Activated CD4-positive, alpha-beta T cell treated with anti-CD3 and anti-CD28 coated beads for 24 hours (primary cell): ENCODE measurements at places on chromosomes 16 and 17.

DNA sequence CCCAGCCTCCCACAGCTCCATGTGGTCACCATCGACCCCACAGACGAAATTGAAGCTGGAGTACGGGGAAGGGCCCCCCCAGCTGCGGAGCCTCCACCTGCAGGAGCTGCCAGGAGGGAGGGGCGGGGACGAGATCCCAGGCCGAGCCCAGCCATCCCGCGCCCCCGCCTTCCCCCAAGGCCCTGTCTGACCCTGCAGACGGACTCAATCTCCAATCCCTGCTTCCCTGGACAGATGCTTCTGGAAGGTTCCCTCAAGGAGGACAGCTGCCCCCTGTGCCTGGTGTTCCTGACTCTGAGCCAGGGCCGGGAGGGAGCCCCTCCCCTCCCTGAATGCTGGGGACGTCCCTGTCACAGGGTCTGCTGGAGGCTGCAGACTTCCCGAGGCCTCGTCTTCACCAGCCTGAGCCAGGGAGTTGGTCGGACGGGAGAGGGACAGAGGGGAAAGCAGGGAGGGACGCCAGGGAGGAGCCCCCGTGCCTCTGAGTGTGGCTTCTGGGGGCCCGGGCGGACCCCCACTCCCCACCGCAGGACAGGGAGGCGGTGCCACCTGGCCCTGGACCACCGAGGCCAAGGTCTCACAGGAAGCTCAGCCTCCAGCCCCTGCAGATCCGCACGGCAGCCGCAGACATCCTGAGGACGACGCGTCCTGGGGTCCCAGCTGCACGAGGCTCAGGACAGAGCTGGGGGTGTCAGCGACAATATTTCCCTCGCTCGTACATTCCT lies 21.3 kb upstream of the C1QTNF8 start:
- no peak for DNase-seq

DNA sequence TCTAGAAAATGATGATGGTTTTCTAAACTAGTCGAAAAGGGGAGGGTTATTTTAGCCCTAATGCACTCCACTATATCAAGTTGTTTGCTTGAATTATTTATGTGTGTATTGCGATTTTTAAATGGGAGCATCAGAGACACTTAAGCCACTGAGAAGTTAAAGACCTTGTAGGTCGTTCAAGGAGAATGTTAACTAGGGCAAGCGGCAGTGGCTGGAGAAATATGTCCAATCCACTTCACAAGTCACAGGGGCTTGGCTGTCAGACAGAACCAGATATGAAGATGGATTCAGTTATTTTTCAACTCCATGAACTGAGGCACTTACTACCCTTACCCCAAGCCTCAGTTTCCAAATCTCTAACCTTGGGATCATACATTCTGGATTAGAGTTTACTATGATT lies 702.0 kb downstream of the CDH11 start:
- DNase-seq, result no peak

DNA sequence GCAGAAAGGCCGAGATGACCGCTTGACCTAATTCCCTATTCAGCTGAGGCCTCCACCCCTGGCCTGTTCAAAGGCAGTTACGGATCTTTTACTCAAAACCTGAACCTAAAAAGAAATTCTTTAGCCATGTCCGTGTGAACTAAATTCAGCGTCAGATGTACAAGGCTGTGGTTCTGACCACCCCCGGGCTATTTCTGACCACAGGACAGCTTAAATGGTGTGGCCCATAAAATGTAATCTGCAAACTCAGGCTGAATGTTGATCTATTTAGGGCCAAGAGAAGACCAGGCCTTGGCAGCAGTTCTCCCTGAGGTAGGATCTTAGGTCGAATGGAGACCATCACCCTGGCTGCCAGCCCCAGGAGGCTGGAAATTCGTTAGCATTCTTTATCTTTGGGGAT lies 485.5 kb downstream of the WWOX start:
- DNase-seq, result no peak

GRCh38 chr17:77770331-77771105 lies 188.0 kb upstream of the TNRC6C start:
- no peak for DNase-seq

- no peak for DNase-seq
Observed at GRCh38 chr17:47949946-47950345, 7.7 kb downstream of the PRR15L start.

GRCh38 chr17:45290269-45290765 lies 26.5 kb downstream of the MAP3K14 start:
- no peak for DNase-seq

DNA sequence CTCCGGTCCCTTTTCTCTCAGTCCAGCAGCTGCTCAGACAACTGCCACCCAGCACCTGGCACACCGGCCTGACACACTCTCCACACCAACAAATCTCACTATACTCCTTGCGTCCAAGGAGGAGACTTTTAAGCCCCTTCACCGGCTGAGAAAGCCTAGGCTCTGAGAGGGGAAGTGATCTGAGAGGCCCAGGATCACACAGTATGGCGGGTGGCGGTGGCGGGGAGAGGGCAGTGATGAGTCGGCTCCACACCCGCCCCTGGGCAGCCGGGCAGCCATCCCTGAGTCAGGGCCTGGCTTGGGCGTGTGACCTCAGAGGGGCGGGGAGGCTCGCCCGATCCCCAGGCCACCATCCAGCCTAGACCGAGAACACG lies 569 bp downstream of the FLII start:
- peak; percentile 28 for DNase-seq

DNA sequence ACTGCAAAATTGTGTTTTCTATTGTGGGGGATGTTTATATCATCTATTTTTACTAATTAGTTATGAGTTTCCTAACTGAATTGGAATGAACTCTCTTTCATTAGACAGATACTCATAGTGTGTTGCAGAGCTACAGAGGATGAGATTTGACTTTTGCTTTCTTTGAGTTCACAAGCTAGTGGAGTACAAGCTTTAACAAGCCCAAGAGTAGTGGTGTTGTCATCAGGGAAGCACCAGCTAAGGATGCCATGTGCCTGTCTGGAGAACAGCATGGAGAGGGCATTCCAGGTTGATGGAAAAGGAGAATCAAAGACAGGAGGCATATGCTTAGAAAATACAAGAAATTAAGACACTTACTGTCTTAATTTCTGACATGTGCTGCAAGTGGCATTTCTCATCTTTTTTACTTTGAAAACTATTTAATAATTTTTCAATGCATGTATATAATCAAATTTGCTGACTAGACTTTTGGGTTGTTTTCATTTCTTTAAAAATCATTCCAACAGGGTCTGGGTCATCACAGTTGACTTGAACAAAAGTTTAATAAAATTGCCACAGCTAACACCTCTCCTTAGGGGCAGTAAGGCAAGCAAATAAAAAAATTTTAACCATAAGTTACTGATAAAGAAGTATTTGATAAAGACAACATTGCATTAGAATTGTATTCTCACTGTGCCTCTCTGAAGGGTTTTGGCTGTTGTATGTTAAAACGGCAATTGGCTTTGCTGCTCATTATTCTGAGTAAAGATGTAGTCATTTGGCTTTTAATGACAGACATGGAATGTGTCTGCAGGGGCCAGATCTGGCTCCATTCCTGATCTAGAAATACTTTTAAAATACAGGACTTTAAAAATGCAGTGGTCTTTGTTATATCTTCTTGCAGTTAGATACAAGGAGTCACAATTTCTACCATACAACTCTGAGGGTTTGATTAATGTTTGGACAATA lies 323.7 kb upstream of the CDH11 start:
- DNase-seq, result no peak

DNA sequence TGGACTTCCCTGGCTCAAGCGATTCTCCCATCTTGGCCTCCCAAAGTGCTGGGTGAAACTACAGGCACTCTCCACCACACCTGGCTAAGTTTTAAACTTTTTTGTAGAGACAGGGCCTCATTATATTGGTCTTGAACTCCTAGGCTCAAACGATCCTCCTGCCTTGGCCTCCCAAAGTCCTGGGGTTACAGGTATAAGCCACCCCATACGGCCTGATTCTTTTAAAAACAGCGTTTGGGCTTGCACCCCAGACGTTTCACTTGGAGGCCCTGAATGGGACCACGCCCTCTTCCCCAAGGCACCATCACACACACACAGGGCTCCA lies 29.4 kb upstream of the GINS2 start:
- DNase-seq, result no peak

DNA sequence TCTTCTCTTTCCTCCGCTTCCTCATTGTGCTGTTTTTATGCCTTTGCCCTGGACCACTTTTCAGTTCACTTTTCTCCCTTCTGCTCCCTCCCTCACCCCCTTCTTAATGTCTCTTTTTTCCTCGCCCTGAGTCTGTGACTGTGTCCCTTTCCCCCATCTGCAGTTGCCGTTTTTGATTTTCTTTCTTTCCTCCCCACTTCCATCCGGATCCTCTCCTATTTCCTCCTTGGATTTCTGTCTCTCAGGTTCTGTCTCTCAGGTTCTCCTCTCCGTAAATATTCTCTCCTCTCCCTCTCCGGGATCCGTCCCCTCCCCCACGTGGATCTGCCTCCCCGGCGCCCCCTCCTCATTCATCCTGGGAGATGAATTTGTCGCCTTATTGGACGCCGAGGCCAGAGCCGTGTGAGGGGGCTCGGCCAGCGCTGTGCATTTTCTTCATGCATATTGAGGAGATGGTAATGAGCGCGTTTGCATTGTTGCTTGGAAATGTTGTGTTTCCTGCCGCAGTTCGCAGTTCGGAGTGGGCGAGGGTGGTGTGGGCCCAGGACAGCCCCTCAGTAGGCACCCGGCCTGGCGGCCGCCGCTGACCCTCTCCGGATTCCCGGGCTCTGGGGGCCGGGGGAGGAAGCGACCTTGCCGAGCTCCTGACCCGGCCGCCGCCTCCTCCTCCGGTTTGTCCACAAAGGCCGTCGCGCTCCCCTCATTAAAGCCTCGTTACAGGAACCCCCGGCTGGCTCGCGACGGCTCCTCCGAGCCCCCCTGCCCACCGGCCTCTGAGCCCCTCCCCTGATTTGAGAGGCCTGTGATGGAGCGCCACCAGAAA lies 4.5 kb upstream of the IRX3 start:
- no peak for DNase-seq

GRCh38 chr17:48469227-48469626 lies 39.2 kb upstream of the SKAP1 start:
- no peak for DNase-seq

- DNase-seq, result no peak
Observed at GRCh38 chr17:72429066-72429638, 308.3 kb downstream of the SOX9 start.

DNA sequence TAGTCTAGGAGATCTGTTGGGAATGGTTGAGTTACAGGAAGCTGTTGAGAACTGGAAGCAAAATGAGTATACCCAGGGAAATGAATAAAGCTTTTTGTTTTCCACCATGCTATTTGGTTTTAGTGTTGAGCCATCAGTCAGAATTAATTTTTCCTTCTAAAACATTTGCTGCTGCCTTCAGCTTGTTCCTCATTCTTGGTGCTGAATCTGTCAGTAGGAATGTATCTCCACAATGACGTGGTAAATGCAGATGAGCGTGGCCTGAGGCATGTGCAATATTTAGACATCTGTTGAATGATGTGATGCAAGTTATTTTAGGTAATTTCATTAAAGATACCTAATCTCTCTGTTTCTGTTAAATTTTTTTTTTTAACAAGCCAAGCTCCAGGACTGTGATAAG lies 10.9 kb downstream of the HAPSTR1 start:
- DNase-seq, result no peak

DNA sequence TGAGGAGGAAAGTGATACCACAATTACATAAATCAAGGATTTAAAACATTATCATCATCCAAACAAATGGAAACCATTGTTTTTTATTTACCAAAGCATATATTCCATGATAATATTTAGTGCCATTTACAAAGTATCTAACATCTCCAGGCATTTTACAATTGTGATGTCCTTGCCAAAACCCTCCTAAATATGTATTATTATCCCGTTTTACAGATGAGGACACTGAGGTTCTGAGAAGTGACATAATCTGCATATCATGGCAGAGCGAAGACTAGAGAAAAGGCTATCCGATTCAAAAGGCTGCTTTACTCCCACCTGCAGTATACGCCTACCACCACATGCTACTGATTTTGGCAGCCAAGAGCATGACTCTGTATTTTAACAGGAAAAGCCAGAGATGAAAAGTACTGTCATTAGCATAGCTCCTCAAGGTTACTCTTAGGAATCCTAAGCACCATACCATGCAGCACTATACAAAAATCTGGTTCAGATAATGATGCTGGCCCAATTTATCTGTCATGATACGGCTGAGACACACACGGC lies 301.4 kb downstream of the CA10 start:
- DNase-seq, result no peak

- DNase-seq, result no peak
Observed at GRCh38 chr17:80870401-80870800, 121.2 kb upstream of the CHMP6 start.

- peak; percentile 37 for DNase-seq
Observed at GRCh38 chr16:11257131-11257938, 1.3 kb upstream of the SOCS1 start.

- DNase-seq, result no peak
Observed at GRCh38 chr17:67026341-67026740, 18.0 kb upstream of the CACNG1 start.

DNA sequence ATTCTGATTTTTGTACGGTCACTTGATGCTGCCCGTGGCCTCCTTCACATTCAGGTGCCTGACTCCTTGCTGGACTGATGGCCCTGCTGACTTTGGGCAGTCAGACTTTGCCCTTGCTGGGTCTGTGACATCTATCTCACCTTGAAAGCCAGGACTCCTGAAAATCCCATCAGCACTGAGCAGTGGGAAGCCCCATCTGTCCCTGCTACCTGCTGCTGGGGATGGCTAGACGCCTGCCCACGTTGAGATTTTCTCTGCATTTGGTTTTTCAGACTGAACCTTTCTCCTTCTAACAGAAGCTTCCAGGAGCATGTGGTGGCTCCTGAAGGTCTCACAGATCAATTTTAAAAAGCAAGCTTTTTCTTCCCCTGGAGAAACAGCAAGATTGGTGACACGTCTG lies 10.2 kb upstream of the ZNF18 start:
- DNase-seq, result no peak

DNA sequence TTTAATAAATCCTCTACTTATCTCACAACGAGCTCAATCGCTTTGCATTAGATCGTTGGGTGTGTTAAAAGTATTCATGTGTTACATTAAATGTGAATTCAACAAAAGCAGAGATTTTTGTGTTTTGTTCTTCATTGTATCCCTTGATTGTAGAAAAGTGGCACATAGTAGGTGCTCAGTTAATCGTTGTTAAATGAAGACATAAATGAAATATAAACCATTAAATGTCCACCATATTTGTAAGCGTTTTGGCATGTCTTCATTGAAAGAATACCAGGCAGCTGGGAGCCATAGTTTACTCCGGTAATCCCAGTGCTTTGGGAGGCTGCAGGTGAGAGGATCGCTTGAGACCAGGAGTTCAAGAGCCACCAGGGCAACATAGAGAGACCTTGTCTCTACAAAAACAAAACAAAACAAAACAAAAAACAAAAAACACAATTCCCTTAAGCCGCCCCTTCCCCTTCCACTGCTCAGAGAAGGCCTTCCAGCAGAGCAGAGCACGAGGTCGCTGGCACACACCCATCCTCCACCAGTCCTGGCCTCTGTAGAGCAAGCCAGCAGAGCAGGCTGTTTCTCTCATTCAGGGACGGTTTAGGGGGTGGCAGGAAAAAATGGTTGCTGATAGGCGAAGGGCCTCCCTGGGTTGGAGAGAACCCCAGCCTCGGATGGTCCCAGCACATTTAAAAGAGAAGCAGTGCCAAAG lies 673 bp upstream of the CHD9 start:
- DNase-seq, result no peak

GRCh38 chr17:46811978-46812583 lies 6.4 kb downstream of the WNT3 start:
- no peak for DNase-seq

GRCh38 chr16:85826686-85827247 lies 27.3 kb downstream of the COX4I1 start:
- no peak for DNase-seq
